ENCODE measurements at places on chromosomes 1 and 21. TPM values are rescaled to one million over a fixed set of nuclear protein-coding genes. Genes with fewer than 3 reads are reported as not detected.

Gene RBP7
- not detected for total RNA-seq

Gene SLC1A7
- total RNA-seq, result not detected

Gene ALDH4A1
- total RNA-seq, result 3.3 TPM

Gene RGS13
- not detected for total RNA-seq

Gene SMIM1
- not detected for total RNA-seq

Gene ZNF684
- 6.8 TPM for total RNA-seq

Gene IL19
- not detected for total RNA-seq

Gene ATP1A4
- total RNA-seq, result not detected

Gene MTARC1
- total RNA-seq, result not detected

Gene SORT1
- 3.2 TPM for total RNA-seq

Gene TDRD5
- not detected for total RNA-seq

Gene AKNAD1
- total RNA-seq, result not detected

Gene CD244
- total RNA-seq, result 2.0 TPM

Gene GPR52
- total RNA-seq, result 1.6 TPM

DNA sequence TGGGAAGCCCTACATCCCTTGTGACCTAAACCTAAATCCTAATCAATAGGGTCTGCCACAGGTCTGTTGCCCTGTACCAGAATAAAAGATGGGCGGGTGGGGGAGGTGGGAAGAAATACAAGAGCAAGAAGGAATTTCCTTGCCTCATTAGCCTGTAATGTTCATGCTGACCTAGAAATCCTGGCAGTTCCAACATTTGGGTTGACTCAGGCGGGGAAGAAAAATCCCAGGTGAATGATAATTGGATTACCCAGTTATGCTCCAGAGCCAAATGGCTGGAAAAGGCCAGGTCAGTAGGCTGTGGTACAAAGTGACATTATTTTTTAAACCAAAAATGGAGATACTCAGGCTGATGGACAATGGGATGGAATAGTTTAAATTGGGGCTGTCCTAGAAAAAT is 27.3 kb upstream of the A3GALT2 start:
- no peak for DNase-seq

- DNase-seq, result no peak
These were observed 204.8 kb upstream of the GALNT2 start for GRCh38 chr1:229862017-229862774.

GRCh38 chr1:200973937-200974657 is 49.4 kb downstream of the KIF21B start:
- no peak for DNase-seq

DNA sequence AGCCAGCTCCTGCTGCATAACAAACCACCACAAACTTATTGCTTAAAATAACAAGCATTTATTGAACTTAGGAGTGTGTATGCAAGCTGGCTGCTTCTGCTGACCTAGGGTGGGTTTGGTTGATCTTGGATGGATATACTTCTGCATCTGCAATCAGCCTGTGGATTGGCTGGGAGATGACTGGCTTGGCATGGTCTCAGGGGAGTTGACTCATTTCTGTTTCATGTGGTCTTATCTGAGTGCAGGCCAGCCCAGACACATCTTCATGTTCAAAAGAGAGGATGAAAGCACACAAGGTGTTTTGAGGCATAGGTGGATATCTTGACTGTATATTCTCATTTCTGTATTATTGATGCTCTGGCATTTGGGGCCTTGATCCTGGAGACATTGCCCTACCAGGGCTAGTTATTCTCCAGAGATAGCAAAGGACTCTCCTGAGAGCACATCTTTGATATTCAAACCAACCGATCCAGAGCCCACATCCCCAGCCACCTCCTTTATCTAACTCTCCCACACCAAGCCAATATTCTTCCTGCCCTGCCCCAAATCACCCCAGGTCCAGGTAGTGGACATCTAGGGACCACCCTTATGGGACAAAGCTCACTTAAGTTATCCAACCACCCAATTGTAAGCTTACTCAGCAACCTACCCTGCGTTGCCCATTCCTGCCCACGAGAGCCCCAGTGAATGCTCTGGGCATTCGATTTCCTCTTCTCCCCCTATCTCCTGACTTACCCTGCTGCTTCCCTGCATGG is 350.8 kb downstream of the PTPRU start:
- DNase-seq, result no peak

DNA sequence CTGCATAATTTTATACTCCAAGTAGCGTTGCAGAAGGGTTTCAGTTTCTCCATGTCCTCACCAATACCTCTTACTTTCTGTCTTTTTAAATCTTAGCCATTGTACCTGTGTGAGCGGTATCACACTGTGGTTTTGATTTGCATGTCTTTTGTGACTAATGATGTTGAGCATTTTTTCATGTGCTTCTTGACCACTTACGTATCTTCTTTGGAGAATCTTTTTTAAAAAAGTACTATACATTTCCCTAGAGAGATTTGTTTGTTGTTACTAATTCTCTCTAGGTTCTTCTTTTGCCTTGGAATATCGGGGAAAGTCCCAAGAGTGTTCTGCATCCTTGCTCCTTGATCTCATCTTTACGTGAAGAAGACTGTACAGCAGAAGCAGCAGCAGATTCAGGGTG is 81.8 kb upstream of the WARS2 start:
- no peak for DNase-seq

- DNase-seq, result peak; percentile 37
These were observed 25.6 kb upstream of the NFIA start for GRCh38 chr1:61056573-61057439.

- DNase-seq, result no peak
These were observed 1369.1 kb upstream of the ADGRL4 start for GRCh38 chr1:80375662-80376061.

- DNase-seq, result no peak
These were observed 28.6 kb downstream of the ERG start for GRCh38 chr21:38469642-38470041.

DNA sequence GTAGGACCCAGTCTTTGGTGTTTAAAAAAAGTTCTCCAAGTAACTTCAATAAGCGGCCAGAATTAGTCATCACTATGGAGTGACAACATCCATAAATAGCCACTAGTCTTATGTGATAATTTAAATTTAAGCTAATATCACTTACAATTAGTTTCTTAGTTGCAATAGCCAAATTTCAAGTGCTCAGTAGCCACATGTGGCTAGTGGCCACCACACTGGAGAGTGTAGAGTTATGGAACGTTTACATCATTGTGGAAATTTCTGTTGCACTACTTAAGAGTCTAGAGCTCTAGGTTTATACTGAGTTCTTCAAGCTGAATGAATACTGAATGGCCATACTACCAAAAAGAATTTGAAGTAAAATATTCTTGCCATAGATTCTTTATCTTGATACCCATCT is 121.1 kb downstream of the RUNX1 start:
- no peak for DNase-seq

GRCh38 chr21:33127154-33127867 is 57.4 kb downstream of the OLIG1 start:
- DNase-seq, result peak; percentile 67

DNA sequence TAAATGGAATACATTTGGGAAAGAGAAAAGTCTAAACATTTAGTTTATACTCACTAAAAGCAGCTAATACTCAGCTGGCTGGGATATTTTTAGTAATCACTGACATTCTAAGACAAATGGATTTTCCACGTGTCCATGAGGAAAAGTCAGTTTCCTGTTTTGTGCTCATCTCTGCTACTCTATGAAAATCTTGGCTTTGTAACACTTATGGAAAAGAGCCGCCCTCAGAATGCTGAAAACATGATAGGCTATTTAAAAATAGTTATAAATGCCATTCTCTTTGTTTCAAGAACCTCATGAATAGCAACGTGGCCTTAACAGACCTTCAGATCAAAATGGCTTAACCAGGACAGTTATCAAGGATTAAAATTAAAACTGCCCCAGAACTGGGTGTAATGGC is 29.9 kb downstream of the MRAP start:
- DNase-seq, result no peak

GRCh38 chr1:43764581-43764980 is 57.2 kb downstream of the ST3GAL3 start:
- no peak for DNase-seq

DNA sequence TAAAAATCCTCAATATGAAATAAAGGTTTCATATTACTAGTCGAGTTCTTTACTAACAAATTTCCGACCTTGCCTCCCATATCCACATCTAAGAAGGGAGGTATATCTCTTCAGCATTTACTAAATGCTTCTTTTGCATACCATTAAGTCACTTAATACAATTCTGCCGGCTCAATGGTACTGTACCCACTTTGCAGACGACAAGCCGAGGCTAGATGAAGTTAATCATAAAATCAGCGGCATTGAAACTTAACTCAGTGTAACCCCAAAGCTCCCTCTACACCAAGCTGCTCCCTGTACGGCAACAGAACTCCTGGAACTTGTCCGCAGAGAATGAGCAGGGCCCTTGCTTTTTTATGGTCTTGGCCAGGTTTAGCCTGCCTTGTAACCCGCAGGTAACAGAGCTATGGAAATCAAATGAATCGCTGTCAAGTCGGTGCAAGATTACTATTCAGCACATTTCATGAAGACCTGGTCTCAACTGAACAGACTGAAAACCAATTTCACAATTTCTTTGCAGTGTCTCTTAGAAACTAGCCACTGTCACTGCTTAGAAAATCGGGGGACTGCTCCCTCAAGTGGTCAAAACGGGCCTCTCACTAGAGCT is 738 bp downstream of the INTS7 start:
- DNase-seq, result no peak

- DNase-seq, result no peak
These were observed 58.5 kb downstream of the RIMS3 start for GRCh38 chr1:40606978-40607377.

GRCh38 chr1:221706191-221706590 is 35.7 kb downstream of the DUSP10 start:
- no peak for DNase-seq

- DNase-seq, result no peak
These were observed 9.6 kb downstream of the DAP3 start for GRCh38 chr1:155698382-155699038.

- DNase-seq, result no peak
These were observed 482 bp downstream of the TM2D1 start for GRCh38 chr1:61724506-61724812.

GRCh38 chr21:26550326-26550725 is 22.8 kb downstream of the CYYR1 start:
- no peak for DNase-seq

- DNase-seq, result no peak
These were observed 853 bp downstream of the USP16 start for GRCh38 chr21:29025328-29025713.

- DNase-seq, result no peak
These were observed 3.4 kb downstream of the GDAP2 start for GRCh38 chr1:117925981-117926380.

DNA sequence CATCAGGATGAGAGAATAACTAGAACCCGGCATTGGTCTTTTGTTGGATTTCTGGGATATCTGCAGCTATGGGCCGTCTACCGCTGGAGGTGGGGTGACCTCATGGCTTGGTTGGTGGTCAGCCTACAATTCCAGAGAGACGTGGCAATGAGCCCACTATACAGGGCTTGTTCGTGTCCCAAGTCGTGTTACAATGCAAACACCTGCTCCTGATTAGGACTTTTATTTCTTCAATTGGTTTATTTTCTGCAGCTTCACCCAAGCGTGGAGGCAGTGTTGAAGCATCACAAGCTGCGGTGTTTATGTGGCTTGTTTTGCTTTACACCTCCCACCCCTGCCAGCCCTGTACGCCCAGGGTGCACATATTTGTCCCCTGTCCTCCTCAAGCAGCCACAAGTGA is 211.7 kb upstream of the TMEM51 start:
- no peak for DNase-seq

GRCh38 chr1:31745096-31745945 is 18.8 kb downstream of the ADGRB2 start:
- DNase-seq, result peak; percentile 73

- no peak for DNase-seq
These were observed 7.4 kb upstream of the ATP2B4 start for GRCh38 chr1:203619091-203619780.

DNA sequence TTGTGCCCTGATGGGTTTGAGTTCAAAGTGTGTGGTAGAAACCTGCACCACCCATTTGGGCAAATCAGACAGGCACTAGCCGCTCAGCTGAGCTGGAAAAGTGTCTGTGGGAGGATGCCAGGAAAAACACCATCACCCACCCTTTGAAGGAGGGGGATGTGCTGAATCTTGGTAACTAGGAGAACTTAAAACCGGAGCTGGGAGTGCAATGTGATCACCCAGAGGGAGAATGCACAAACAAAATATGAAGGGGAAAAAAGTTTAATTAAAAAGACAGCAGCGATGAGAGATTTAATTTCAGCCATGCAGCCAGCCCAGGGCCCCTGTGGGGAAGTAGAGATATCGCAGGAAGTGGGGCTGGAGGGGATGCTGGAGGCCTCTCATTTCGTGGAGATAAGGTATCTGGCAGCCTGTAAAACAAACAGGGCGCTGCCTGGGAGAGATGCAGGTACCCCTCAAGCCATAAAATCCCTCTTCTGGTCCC is 86.8 kb upstream of the BCAR3 start:
- DNase-seq, result no peak

- DNase-seq, result no peak
These were observed 26.4 kb downstream of the MRPL39 start for GRCh38 chr21:25580912-25581260.

Measured in activated CD4-positive, alpha-beta memory T cell treated with anti-CD3 and anti-CD28 coated beads, Interleukin-2, amount 10 ng/mL, durations not matched to agents 7 days and 5 days (primary cell).